Motor neuron (in vitro differentiated cells): ENCODE measurements at places on chromosomes 1 and 21.

DNA sequence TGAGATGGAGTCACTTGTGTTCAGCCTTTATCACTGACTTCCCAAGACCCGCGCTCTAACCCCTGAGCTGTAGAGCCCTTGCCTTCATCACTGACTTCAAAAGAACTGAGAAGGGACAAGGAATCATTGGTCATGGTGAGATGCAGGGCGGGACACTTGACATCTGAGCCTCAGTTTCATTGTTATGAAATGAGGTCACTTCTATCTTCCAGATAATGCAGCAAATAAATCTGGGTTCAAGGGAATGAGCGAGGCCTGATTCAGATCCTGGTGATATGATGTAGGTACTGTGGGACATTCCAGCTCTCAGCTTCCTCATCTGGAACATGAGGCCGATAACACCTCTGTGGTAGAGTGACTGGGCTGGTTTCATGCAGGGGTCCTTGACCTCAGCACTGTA lies 13.8 kb downstream of the KAZN start:
- no peak for ATAC-seq

- no peak for ATAC-seq
Observed at GRCh38 chr21:34596561-34597271, 18.2 kb downstream of the RCAN1 start.

DNA sequence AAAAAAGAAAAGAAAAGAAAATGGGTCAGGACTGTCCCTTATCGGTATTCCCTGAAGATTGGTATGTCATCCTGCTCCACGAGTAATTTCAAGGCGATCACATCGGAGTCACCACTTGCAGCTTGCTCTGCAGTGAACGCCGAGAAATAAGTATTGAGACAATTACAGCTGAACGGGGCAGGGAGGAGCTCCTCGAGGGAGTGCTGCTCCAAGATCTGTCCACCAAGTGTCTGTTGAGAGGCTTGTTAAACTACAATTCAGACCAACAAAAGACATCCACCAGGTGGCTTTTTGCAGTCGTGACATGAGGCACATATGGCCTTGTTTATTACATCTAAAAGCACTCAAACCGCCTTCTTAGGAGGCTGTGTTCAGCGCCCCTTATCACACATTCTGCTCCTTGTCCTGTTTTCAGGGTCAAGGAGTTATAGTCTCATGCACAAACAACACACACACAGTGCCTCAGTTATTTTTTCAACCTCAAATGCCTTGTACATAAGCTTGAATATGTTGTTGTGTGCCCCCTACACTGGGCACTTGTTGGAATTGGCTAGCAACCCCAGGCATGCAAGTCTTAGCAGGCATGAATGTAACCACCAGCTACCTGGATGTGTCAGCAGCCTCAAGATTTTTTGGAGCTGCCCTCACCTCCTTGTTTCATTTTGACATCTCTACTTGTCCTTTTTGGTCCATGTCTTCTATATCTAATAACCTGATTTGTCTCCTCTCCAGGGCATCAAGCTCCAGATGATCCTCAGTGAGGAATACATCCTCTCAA lies 13.0 kb upstream of the CD48 start:
- ATAC-seq: no peak

DNA sequence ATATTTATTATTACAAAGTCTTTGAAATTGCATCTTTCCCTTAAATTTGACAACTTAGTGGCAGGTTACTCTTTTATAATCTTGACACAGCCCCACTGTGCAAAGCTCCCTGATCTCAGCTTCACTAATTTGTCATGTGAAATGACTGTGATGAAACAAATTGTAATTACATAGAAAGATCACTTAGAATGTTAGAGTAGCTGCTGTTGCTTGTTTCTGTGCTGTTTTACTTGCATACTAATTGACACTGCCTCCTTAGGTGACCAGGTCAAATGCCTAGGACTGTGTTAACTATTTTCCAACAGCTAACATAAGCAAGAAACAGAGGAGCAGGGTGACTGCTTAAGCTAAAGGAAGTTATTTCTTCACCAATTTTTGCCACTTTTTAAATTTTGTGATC lies 211.3 kb downstream of the ZNF326 start:
- ATAC-seq: no peak

GRCh38 chr1:240258910-240259309 lies 167.2 kb downstream of the FMN2 start:
- ATAC-seq: no peak

DNA sequence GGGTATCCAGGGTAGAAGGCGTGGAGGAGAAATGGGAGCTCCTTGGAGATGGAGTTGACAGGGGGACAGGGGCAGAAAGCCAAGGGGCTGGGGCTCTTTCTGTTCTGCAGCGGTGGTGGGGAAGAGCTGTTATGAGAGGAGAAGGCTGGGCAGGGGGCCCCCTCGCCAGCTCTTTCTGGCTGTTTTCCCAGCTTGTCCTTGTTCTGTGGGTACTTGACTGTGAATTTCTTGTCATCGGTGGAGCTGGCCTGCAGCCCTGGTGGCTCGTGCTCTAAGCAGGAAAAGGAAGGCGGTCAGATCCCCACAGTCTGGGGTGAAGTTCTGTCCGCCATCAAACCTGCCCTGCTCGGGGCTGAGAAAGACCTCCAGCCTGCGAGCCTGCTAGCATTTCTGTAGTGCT lies 7.6 kb downstream of the ZNF683 start:
- no peak for ATAC-seq

GRCh38 chr1:66563941-66564630 lies 30.1 kb downstream of the SGIP1 start:
- ATAC-seq: no peak

- ATAC-seq: no peak
Observed at GRCh38 chr1:84031802-84032327, 32.9 kb upstream of the TTLL7 start.

DNA sequence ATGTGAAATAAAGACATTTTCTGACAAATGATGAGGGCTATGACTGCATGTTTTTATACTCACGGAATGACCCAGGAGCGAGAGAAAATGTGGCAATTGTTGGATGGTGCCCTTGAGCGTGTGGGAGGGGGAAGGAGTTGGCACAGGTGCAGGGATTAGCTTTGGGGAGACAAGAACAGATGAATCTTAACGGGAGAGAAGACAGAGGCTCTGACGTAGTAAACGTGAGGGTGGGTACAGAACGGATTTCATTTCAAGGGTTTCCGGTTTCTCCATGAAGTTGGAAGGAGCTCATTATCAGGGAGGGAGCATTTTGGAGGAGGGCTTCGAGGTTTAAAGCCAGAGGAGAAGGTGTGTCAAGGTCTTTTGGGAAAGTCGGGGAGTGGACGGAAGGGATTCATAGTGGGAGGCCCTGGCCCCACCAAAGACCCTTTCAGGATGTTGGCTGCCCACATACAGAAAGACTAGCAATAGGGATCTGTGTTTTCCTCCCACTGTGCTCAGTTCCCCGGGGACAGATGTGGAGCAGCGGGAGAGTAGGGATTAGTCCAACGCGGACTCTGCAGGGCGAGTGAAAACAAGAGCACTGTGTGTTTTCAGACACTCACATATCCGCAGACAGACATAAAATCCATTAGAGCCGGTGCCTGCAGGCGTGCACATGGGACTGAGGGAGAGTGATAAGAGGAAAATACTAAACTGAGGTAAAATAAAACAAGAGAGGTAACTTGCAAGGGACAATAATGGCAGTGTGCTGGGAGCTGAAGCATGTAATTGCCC lies 584.1 kb downstream of the AJAP1 start:
- no peak for ATAC-seq

- ATAC-seq: no peak
Observed at GRCh38 chr1:77342745-77343144, 60.9 kb downstream of the AK5 start.

DNA sequence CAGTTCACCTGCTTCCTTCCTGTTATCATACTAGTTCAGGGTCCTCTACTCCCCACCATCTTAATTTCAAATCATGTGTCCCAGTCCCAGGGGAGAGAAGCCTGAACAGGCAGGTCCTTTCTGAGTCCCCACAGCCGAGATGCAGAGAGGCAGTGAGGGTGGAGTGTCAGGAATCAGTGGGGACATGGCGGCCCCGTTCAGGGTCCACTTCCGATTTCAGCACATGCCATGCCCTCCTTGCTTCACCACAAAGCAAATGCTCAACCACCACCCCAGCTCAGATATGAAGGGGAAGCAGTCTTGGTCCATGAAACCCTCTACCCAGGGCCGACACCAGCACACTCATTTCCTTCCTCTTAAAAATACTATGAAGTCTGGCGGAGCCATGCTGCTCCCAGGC lies 5.2 kb upstream of the SEMA4A start:
- no peak for ATAC-seq

GRCh38 chr1:96772972-96773371 lies 51.4 kb downstream of the PTBP2 start:
- no peak for ATAC-seq

- ATAC-seq: no peak
Observed at GRCh38 chr21:14995695-14996490, 68.9 kb downstream of the NRIP1 start.

GRCh38 chr1:46487818-46488218 lies 1.8 kb upstream of the DMBX1 start:
- ATAC-seq: no peak

- ATAC-seq: no peak
Observed at GRCh38 chr1:93556291-93556690, 108.4 kb downstream of the FNBP1L start.

- no peak for ATAC-seq
Observed at GRCh38 chr1:29133861-29134694, 10.4 kb upstream of the TMEM200B start.

DNA sequence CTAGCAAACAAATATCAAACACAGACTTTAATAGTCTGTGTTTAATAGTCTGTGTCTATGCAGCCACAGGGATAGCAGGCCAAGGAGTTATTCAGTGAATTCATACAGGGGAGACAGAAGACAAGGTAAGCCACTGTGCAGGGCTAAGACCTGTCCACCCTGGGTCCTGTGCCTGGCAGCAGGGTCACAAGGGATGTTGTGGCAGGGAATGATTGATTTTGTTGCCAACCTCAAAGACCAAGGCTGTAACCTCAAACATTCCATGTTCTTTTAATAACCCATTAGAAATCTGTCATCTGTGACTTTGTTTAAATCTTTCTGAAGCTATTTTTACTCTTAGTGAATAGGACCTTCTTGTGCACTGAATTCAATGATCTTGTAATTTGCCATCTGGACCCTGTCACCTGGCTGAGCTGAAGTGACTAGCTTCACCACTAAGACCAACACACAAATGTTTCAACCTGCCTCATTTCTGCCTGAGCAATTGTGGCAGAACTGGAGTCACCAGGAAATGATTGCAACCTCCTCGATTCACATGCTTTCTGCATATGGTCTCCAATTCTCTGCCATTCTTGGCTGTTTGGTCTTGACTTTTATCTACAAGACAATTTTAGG lies 154.2 kb downstream of the ASTN1 start:
- ATAC-seq: no peak

GRCh38 chr1:167672831-167673230 lies 42.8 kb downstream of the RCSD1 start:
- ATAC-seq: no peak

DNA sequence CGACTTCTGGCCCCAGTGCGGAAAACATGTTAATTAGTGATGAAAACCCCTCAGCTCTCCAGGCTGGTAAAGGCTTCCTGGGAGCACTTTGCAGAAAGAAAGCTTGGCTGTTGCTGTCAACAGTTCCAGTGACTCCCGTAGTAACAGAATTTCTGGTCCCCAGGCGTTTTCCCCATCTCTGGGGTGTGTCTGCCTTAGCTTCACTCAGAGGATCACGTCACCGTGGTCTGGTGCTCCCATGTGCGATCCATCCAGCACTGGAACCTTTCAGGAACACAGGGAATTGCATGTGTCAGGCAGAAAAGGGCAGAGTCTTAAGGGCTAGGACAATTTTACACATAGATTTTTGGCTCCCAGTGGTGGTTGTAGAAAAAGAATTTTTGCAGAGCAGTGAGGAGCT lies 470.4 kb upstream of the USP24 start:
- ATAC-seq: peak; percentile 94

DNA sequence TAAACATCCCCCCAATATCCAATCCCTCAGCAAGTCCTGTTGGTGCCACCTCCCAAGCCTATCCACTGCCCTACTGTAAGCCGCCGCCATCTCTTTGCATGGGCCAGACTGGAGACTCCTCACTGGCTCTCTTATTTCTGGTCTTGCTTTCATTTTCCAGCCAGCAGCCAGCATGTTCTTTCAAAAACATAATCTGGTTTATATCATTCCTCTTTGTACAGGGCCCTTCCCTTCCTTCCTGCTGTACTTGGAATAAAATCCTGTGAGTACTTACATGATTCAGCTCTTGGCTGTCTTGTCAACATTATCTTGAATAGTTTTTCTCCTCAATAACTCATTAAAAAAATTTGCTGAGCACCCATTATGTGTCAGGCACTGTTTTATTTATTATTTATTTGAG lies 28.2 kb downstream of the TLR5 start:
- no peak for ATAC-seq

GRCh38 chr1:54685335-54685905 lies 30.2 kb upstream of the TTC4 start:
- no peak for ATAC-seq

- ATAC-seq: no peak
Observed at GRCh38 chr21:29145852-29146453, 15.5 kb downstream of the MAP3K7CL start.

GRCh38 chr1:184329245-184329953 lies 57.4 kb upstream of the C1orf21 start:
- ATAC-seq: no peak

GRCh38 chr1:116130356-116130755 lies 19.2 kb downstream of the MAB21L3 start:
- ATAC-seq: no peak

GRCh38 chr1:44044071-44044801 lies 13.0 kb upstream of the SLC6A9 start:
- ATAC-seq: peak; percentile 27

DNA sequence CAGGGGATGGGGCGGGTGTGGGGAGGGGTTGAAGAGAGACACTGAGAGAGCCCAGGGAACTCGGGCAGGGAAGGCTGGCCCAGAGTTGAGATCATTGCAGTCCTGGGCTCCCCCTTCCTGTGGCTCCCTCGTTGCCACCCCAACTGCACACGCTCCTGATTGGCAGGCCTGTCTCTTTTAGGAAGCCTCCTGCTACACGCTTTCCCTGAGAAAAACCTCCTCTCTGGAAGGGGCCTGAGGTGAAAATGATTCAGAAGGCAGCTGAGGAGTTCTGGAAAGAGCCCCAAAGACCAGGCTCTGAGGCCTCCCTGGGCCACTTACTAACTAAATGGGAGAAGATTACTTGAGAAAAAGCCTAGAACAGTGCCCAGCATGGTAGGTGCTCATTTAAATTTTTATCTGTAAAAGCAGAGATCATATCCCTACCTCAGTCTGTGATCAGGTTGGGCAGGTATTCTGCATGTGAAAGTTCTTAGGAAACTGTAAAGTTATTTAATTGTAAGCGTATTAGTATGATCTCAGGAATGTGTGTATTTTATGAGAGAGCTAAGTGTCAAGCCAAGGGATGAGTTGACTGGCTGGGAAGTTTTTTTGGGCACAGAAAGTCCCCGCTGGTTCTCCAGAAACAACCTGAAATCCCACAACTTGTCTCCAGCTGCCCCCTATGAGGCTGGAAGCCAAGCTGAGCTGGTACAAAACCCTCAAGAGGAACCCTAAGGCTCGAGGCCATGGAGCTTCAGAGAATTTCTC lies 65.2 kb upstream of the EPS8L3 start:
- ATAC-seq: no peak
